ENCODE measurements at places on chromosomes 4 and X. TPM values are rescaled to one million over a fixed set of nuclear protein-coding genes. Genes with fewer than 3 reads are reported as not detected.

DNA sequence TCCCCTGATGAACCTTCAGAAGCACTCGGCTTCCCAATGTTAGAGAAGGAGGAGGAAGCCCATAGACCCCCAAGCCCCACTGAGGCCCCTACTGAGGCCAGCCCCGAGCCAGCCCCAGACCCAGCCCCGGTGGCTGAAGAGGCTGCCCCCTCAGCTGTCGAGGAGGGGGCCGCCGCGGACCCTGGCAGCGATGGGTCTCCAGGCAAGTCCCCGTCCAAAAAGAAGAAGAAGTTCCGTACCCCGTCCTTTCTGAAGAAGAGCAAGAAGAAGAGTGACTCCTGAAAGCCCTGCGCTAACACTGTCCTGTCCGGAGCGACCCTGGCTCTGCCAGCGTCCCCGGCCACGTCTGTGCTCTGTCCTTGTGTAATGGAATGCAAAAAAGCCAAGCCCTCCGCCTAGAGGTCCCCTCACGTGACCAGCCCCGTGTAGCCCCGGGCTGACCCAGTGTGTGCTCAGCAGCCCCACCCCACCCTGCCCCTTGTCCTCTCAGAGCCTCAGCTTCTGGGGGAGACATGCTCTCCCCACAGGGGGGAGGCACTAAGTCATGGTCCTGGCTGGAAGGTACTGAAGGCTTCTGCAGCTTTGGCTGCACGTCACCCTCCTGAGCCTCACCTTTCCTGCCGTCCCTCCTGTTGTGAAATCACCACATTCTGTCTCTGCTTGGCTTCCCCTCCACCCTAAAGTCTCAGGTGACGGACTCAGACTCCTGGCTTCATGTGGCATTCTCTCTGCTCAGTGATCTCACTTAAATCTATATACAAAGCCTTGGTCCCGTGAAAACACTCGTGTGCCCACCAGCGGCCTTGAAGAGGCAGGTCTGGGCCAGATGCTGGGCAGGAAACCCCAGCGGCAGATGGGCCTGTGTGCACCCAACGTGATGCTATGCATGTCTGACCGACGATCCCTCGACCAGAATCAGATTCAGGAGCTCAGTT, 34.7 kb downstream of the NOP14 start:
- no peak for DNase-seq

The MAGEB17 gene
- total RNA-seq: not detected

The ETDB gene
- not detected for total RNA-seq

The P2RY4 gene
- total RNA-seq: 1.1 TPM

- DNase-seq: no peak
These were observed 79.7 kb upstream of the VEGFC start for GRCh38 chr4:176872461-176872860.

The TMEM154 gene
- 5.4 TPM for total RNA-seq

- no peak for DNase-seq
These were observed 210.4 kb downstream of the SPRY1 start for GRCh38 chr4:123606946-123607542.

The CFI gene
- 4.1 TPM for total RNA-seq

- no peak for DNase-seq
These were observed 62.4 kb downstream of the DCHS2 start for GRCh38 chr4:154429176-154429575.

DNA sequence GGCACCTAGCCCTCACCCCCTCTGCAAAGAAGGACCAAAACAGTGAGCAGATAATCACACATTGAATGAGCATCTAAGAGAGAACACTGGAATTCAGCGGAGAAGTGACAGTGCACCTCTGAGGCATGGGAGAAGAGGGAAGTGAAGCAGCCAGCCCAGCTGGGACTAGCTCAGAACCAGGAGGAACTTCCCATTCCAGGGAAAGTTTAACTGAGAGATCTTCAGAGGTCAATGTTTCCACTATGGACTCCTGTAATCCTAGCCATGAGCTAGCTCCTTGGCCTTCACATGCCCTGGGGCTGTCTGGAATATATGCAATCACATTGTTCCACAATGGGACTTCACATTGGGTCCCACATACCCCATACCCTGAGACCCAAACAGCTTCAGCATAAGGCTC, 24.4 kb downstream of the TLR6 start:
- DNase-seq: no peak

- DNase-seq: no peak
These were observed 684.1 kb downstream of the TRAM1L1 start for GRCh38 chr4:116401293-116401692.

The AKAP14 gene
- not detected for total RNA-seq

GRCh38 chr4:3067473-3068001, 6.8 kb downstream of the HTT-AS start:
- DNase-seq: no peak

- no peak for DNase-seq
These were observed 102.1 kb downstream of the ANOS1 start for GRCh38 chrX:8629871-8630270.

The DMP1 gene
- not detected for total RNA-seq

DNA sequence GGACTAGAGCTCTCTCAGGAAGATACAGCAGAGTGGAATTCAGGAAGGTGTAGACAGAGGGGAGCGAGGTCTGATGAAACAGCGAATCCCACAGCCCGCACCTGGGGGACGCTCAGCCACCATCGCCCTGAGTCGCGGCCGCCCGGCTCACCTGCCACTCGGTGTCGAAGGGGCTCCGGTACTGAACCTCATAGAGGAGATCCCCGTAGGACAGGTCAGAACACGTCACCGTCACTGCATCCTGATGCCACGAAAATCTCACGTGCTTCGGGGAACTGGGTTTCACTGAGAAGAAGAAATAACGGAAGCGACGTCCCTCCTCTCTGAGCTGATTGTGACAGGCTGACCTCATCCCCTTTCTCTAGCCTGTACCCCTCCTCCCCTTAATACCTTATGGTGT, 10.2 kb downstream of the CRLF2 start:
- no peak for DNase-seq

- DNase-seq: no peak
These were observed 308.1 kb downstream of the PTTG2 start for GRCh38 chr4:38268108-38268820.

The ZNF827 gene
- 27.7 TPM for total RNA-seq

DNA sequence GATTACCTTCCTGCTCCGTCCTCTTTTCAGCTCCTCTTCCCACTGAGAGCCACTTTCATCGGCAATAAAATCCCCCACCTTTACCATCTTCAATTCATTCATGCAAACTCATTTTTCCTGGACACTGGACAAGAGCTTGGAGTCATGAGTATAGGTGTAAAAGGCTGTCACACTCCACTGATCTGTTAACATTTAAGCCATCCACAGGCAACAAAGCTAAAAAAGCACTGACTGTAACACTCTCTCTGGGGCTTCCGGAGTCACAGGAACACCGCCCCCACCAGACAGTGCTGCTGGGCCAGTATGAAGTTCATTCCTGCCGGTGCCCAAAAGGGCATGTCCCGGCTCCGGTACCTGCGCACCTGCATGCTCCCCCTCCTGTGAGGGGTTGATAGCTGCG, 38.5 kb downstream of the MAGEB5 start:
- DNase-seq: no peak

GRCh38 chr4:186957952-186958555, 234.4 kb upstream of the FAT1 start:
- DNase-seq: no peak

GRCh38 chrX:41703574-41704029, 14.8 kb downstream of the GPR34 start:
- DNase-seq: no peak

GRCh38 chr4:32180086-32180485, 1459.9 kb downstream of the PCDH7 start:
- DNase-seq: no peak

GRCh38 chrX:29478336-29479069, 736.9 kb upstream of the MAGEB2 start:
- peak; percentile 16 for DNase-seq

DNA sequence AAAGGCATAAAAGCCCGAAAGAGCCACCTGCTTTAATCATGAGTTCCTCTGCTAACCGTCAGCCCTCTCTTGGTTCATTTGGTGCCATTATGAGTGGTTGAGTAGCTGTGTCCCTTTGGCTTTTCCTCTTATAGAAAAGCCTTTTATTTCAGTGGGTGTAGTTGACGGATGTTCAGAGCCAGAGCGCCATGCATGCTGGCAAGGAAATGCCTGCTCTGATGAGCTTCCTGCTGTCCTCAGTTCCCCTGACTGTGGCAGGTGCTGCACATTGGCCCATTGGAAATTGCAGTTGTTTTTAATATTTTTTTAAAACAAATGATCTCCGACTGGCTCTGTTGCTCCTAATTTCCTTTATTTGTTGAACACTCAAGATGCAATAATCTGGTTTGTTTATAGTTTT, 77.3 kb upstream of the LIMCH1 start:
- no peak for DNase-seq

The C1QTNF7 gene
- not detected for total RNA-seq

The TCP11X2 gene
- total RNA-seq: not detected

The HTN1 gene
- not detected for total RNA-seq

DNA sequence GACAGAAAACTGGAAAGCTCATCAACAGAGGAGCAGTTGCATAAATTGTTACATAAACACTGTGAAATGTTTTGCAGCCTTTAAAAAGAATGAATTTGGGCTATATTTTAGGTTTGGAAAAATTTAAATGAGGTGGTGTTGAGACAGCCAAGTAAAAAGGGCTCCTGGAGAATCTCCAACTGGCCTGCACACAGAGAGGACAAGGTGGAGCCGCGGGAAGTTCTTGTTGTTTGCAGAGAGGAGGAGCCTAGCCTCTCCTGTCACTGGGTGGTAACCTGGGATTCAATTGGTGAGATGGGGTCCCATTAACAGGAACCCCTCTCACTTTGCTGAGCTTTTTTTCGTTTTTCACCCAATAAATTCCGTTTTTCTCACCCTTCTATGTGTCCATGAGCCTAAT, 13.4 kb downstream of the GIMD1 start:
- DNase-seq: no peak

All from transverse colon (tissue), 4 donors.